Hematopoietic multipotent progenitor cell treated with erythropoietin and hydrocortisone succinate and interleukin-3 and kit ligand, for 17 days (in vitro differentiated cells): ENCODE measurements at places on chromosomes 12 and 14.

GRCh38 chr14:31194095-31194494, 13.5 kb downstream of the HECTD1 start:
- DNase-seq, result no peak

GRCh38 chr12:5432011-5432400, at the start of gene NTF3:
Gene NTF3, plus strand, starts transcription at chr12:5432108. Its CDS starts 217 bp downstream, at chr12:5432325.
- DNase-seq, result no peak

DNA sequence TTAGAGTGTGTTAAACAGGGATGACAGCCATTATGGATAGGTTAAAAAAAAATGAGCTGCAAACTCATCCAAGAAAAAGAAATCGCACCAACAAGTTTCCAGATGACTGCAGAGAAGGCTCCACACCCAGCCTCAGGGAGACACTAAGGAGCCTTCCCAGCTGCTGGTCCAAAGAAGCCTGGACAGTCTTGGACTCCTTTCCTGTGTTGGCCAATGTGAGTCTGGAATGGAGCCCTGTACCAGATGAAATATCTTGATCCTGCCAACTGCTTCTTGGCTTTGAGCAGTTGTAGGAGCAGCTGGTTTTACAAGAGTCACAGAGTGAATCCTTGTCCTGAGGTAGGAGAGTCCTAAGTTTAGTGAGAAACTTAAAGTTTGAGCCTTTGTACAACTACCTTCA, 44.5 kb downstream of the SLC38A1 start:
- DNase-seq, result no peak

DNA sequence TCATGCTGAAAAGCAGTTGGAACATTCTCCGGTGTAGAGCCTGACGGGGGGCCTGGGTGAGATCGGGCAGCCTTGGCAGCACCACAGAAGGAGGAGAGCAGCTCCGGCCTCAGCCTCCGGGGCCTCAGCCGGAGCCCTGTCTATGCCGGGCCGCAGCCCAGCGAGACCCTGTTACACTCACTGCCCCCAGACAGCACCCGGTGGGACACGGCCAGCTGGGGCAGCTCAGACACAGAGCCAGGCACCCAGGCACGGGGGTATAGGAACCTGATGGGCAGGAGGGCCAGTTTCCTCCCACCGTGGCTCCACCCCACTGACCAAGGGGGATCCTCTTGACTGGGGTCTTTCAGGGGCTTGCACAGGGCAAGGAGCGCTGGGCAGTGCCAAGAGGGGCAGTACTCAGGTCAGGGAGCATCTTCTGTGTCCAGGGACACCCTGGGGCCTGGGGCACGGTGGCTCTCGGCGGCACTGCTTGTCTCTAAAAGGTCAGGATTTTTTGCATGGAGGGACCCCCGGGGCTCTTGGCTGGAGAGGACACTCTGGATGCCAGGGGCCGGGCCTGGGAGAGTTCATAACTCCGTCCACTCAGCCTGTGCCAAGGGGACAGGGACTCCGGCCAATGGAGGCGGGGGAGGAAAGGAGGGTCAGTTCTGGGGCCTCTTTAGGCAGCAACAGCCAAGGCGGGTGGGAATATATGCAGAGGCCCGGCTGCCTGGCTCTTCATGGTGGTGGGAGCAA, 9.4 kb downstream of the INF2 start:
- DNase-seq, result no peak

- no peak for DNase-seq
These were observed 2.9 kb upstream of the DYRK2 start for GRCh38 chr12:67645601-67646000.

DNA sequence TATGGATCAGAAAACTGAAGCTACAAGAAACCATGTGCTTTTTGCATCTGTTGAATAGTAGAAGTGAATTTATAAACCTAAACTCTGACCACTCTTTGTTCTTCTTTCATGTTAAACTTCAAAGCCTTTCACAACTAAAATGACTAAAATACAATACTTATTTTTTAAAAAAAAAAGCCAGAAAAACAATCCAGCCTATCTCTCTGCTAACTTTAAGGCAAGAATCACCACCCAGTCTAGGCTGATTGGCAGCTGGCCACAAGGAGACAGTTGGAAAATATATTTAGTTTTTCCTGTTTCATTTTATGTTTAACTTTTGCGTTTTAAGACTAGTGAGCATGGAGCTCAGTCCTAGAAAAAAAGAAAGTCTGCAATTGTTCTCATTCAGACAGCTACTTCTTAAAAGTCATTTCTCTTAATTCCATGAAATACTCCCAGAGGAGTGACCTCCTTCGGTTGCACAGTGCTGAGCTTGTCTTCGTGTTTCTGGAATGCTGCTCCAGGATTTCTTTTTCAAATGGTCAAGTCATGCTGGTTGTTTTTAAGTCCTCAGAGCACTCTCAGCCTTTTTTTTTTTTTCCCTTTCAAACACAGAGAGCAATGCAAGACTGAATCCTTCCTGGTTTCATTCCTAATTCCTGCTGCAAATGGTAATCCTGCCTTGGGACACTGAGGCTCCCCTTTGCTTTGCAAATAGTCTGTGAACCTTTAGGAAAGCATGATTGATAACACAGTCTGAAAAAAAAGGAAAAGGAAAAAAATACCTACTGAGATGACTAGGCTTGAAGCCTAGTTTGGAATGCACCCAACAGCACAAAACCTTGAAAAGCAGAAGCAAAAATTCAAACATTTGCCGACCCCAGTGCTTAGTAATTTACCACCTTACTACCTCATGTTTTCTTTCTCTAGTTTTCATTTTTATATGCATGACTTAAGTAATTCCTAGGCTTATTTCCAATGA, 233.3 kb upstream of the DAAM1 start:
- DNase-seq, result no peak

DNA sequence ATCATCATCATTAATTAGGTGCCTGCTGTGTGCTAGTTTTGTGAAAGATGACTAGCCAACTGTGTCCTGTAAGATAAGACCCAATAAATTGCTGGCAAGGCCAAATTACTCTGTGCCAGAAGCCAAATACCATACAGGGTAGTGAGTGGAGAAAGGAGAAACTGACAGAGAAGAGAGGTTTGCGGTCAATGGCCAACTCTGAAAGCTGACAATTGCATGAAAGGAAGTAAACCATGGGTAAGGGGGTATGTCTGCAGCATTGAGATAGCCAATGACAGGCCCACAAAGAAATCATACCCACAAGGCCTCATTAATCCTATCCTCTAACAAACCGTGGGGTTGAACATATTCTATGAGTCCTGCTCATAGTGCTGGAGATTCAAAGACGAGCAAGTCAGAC, 236.6 kb upstream of the CCDC196 start:
- no peak for DNase-seq

- DNase-seq, result no peak
These were observed 12.9 kb upstream of the EMP1 start for GRCh38 chr12:13183620-13184019.

DNA sequence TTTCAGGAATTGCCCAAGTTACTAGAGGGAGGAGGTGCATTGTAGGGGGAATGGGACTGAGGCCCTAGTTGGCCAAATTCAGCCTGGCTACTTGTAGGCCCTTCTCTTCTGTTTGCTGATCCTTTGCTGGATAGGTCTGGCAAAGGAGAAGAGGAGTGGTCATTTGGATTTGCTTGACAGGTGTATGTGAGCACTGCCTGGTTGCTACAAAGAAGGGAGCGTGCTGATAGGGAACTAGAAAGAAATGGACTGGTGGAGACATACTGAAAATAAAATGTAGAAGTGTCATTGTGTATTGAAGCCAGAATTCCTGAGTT, 3.6 kb downstream of the PSMA6 start:
- DNase-seq, result no peak
